ENCODE measurements at places on chromosomes 13 and 19.

DNA sequence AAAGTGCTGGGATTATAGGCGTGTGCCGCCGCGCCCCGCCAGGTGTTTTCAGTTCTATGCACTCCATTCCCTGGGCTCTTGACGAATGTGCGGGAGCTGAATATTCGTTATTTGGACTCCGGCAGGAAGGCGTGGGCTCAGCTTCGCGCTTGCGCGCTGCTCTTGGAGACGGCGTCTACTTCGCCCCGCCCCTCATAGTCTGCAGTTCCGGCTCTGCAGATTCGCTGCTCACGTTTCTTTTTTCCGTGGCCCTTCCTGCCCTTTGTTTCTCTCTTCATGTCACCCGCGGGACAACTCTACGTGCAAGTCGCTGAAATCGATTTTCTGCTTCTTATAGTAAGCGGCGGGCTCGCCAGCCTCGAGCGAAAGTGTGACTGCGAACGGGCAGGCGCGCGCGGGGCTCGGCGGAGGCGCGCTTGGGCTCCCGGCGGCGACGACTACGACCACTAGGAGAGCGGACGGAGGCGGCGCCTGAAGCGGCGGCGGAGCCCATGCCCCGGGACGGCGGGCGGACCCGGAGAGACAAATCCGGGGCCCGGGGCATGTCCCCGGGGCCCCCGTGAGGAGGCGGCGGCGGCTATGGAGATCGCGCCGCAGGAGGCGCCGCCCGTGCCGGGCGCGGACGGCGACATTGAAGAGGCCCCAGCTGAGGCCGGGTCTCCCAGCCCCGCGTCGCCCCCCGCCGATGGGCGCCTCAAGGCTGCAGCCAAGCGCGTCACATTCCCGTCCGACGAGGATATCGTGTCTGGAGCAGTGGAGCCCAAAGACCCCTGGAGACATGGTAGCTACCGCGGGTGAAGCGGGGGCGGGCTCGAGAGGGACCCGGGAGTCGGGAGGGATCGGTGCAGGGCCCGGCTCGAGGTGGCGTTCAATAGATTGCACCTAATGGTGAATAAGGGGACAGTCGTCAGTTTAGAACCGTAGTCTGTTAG lies at the start of gene PPP1R37:
PPP1R37 (plus strand) TSS at position 433 of the 932 bp plus-strand sequence; CDS start at position 580, 147 bp downstream.
- peak; percentile 81 for DNase-seq

DNA sequence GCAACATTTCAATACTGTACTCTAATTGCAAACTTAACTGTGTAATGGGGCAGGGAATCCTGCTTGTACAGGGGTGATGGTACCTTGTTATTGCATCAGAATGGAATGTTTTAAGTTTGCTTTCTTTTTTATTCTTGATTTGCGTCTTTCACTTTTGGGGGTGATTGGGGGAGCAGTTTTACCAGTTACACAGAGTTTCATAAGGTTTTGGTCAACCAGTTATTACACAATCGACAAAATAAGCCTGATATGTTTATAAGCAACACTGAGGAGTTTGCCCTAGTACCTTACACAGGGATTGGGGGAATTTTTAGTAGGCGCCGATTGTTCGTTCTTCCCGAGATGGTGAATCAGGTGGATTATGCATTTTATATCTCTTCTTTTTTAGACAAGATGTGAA lies 2.7 kb downstream of the KLF5 start:
- no peak for DNase-seq

GRCh38 chr19:50743537-50743936 lies 20.4 kb downstream of the CLEC11A start:
- DNase-seq = no peak

DNA sequence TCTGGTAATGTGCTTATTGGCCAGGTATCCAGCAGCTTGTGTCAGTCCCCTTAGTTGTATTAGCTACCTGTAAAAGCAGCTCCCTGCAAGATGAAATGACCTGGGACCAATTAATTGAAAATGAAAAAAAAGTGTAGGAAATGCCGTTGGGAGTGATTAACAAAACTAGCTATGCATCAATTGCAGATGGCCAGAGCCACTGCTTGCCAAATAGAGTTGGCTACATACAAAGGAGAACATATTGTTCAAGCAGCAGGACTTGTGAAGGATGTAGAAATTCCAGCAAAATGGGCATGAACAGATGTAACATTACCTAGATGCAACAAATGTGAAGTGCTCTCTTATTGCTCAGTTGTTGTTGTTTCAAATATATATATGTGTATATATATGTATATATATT lies 300.5 kb downstream of the PCDH17 start:
- DNase-seq = no peak

DNA sequence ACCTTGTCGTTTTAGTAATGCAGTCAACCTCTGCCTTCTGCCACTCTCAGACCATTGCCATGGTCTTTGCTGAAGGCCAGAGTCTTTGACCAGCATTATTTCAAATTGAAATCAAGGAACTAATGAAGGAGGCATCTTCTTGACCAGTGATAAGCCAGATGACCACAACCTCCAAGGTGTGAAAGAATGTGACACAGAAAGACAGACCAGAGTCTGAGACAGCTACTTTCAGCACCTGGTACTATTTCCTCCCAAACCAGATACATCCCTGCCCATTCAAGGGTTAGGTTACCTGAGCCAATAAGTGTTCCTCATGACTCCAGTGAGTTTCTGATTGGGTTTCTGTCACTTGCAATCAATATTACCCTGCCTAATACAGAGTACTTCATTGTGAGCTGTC lies 20.3 kb upstream of the RNASEH2B start:
- no peak for DNase-seq

DNA sequence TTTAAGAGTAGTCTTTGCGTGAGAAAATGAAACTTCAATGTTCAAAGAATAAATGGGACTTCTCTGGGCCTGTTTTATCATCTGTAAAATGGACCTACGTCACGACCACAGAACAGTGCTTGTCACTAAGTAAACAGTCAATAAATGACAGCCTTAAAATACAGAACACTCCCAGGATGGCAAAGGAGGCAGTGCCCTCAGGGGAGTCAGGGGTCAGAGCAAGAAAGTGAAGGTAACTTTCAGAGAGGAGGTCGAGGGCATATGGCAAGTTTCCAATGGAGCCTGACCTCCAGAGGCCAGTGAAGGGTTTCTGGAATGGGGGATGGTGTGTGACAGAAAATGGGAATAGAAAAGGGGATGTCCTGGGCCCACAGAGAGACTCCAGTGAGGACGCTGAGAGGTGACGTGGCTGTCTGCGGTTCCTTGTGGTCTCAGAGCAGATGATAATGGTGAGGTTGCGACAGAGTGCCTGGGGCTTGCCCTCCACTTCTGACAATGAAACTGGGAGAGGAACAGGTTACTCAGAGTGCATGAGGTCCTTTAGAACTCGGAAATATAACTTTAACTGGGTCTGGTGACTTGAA lies 91.8 kb downstream of the UBL3 start:
- peak; percentile 12 for DNase-seq

Data from stimulated activated CD8-positive, alpha-beta memory T cell treated with anti-CD3 and anti-CD28 coated beads, Interleukin-2, amount 100 ng/mL, for 1 hour (primary cell).